ENCODE measurements at places on chromosomes 7 and 10.

GRCh38 chr10:6958711-6959110 is 378.6 kb upstream of the PRKCQ start:
- no peak for DNase-seq

DNA sequence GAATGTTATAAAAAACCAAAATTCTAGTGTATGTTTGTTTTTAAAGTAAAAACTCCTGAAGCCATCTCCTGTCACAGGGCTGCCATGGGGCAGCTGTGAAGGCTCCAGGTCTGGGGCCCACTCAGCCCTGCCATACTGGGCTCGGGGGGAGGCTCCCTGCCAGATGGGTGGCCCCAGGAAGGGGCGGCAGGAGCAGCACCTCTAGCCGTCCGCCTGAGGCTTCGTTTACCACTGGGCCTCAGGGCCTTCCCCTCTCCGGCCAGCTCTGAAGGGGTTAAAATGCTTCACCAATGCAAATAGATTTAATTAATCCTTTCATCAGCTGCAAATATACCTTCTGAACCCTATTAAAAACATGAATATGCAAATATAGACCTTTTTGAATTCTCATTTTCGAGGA is 139.0 kb downstream of the ELFN1 start:
- DNase-seq: no peak

GRCh38 chr7:69365651-69366192 is 232.6 kb upstream of the AUTS2 start:
- DNase-seq: peak; percentile 89

- peak; percentile 17 for DNase-seq
Measured at GRCh38 chr10:100043344-100043743, 33.6 kb upstream of the DNMBP start.

GRCh38 chr7:71868797-71869196 is 543.3 kb downstream of the CALN1 start:
- DNase-seq: peak; percentile 96

GRCh38 chr10:115082506-115082905 is 10.7 kb upstream of the ATRNL1 start:
- peak; percentile 81 for DNase-seq

DNA sequence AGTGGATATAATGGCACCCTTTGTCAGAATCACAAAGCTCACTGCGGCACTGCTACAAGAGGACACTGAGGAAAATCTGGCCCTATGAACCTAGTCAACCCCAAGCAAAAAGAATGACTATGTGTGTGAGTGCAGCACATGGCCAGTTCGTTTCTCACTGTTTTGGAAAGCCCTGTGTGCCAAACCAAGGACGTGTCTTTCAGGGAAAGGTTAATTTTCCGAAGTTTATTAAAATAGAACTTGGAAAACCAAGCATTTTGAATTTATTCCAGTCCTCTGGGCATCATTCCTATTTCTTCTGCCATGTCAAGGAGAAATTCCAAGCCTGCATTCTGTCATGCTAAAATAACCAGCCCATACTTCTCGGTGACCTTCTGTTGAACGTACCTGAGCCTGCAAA is 471.8 kb downstream of the PLXDC2 start:
- no peak for DNase-seq

Data from fibroblast of skin of back (primary cell).